ENCODE measurements at places on chromosomes 13 and 19.

DNA sequence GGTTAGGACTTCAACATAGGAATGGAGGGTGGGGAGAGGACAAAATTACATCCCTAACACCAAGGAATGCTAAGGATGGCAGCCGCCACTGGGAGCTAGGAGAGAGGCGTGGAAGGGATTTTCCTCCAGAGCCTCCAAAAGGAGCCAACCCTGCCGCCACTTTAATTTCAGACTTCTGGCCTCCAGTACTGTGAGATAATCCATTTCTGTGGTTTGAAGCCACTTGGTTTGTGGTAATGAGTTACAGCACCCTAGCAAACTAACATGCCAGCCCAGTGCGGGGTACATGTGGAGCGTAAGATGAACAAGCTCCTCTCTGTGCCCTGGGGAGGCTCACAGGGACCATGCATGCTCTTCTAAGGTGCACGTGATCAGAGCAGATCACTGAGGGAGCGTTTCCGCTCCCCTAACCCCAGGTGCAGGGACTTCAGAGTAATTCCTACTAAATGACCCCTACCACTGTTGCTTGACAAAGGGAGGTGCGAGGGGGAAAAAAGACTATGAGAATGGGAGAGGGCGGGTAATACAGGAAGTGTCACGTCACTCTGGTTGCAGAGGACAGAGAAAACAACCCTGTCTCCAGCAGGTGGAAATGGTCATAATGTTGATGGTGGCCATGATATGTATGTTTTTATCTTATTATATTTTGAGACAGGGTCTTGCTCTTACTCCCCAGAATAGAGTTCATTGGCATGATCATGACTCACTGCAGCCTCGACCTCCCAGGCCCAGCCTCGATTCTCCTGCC, 12.0 kb downstream of the FPR1 start:
- DNase-seq: no peak

- no peak for DNase-seq
Observed at GRCh38 chr13:41054212-41054877, 7.0 kb upstream of the WBP4 start.

GRCh38 chr19:51131780-51132680, 7.3 kb downstream of the SIGLEC9 start:
- DNase-seq: no peak

- no peak for DNase-seq
Observed at GRCh38 chr13:24365191-24365590, 55.8 kb downstream of the C1QTNF9 start.

DNA sequence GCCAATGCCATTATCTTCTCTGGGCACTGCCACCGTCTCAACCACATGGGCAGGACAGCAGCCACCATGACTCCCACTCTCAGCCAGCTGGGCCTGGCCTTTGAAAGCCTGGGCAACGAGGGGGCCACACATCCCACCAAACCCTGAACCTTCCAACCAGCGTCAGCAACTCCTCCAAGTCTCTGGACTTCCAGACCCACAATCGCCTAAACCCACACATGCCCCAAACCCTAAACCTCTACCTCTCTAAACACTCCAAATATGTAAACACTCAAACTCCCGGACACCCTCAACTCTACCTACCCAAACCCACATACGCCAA, 949 bp downstream of the C3 start:
- DNase-seq: no peak

DNA sequence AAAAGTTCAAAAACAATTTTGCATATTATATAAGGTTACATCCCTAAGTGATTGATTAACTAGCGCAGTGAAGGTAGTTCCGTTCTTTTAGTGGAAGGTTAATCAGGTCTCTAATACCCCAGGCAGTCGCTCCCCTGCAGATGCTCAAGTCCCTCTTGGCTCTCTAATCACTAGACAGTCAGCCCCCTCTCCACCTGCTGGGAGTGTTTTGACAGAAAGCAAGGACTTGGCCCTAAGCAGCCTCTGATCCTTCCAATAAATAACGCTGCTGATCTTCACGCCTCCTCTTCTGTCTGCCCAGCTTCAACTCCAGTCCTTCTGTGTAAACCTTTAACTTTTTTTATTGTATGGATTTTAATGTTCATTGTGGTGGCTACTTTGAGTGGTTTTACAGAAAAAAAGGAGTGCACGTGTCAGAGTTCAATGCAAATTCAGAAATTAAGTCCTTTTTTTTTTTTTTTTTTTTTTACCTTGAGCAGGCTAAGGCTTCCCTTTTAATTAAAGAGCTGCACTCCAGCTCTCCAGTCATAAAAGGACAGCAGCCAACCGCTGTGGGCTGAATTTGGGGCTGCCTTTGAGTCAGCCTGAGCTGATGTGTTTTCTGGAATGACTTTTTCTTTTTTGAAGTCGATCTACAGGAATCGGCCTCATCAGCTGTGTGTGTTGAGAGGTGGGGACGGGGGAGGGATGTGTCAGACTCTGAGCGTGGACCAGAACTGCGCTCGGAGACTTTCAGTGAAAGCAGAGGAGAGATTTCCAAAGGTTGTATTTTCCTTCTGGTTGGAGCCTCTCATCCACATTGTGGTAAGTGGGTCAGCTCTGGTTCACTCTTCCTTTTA, 33.8 kb upstream of the MYO16 start:
- no peak for DNase-seq

- no peak for DNase-seq
Observed at GRCh38 chr19:3125900-3126524, 9.8 kb upstream of the GNA15 start.

GRCh38 chr13:113231306-113232207, 22.1 kb downstream of the CUL4A start:
- DNase-seq: no peak

DNA sequence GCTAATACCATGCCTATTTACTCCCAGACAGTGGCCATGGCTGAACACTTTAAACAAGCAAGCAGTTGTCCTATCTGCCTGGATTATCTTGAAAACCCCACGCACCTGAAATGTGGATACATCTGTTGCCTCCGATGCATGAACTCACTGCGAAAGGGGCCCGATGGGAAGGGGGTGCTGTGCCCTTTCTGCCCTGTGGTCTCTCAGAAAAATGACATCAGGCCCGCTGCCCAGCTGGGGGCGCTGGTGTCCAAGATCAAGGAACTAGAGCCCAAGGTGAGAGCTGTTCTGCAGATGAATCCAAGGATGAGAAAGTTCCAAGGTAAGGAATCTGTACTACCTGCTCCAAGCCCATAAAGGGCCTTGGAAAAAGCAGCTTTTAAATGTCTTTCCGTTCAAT, 8.6 kb downstream of the RFPL4AL1 start:
- DNase-seq: no peak

GRCh38 chr13:114099191-114099590, 33.2 kb downstream of the RASA3 start:
- DNase-seq: peak; percentile 66

GRCh38 chr19:3142292-3142670, 6.4 kb downstream of the GNA15 start:
- DNase-seq: no peak

GRCh38 chr13:99542788-99543406, 41.6 kb downstream of the TM9SF2 start:
- DNase-seq: no peak

DNA sequence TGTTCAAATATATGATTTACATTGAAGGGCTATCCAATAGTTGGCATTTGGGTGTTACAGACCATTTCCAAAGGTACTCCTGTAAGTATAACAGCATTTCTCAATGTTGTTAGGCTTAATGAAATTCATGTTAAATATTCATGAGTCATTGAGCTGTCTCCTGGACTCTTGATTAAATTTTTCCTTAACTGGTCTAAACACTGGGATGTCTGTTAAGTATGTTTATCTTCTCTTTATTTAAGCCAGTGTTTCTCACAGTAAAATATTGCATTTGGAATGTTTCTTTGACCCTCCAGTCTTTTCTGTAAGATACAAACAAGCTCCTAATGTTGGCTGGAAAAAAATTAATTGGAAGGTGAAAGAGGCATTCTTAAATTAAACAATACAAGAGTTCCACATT, 402.5 kb upstream of the HTR2A start:
- DNase-seq: no peak

DNA sequence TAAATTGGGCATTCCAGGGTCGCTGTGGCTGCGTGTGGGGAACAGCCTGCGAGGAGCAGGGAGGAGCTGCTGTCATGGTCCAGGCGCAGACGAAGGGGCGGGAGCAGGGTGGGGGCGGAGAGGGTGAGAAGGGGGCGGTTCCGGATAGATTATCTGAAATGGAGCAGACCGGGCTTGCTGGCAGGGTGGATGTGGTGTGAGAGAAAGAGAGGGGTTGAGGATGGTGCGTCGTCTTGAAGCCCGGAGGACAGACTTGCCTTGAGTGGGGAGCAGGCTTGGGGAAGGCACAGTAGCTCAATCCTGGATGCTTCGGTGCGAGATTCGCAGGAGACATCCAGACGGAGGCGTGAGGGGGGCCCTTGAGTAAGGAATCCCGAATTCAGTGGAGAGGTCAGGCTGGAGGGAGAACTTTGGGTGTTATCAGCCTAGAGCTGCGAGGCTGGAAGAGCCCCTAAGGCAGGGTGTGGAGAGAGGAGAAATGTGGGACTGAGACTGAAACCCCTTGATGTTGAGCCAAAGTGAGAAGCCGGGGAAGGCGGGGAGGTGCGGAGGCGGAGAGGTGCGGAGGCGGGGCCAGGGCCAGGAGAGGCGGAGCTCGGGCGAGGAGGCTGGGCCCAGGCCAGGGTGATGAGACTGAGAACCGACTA, 40.6 kb downstream of the DPF1 start:
- no peak for DNase-seq

DNA sequence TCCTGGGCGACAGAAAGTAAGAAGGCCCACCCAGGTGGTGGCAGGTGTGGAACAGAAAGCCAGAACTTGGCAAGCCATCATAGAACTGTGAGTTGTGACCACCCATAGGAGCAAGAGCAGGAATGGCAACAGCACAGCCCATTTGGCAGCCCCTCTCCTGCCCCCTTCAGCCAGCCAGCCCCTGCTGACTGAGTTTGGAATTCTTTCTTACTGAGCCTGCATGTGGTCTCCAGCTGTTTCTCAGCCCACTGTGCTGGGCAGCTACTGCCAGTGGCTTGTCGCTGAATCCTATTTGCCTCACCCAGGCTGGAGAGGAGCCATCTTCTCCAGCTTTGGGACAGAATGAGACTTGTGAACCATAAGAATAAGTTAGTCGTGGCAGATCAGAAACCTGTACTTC, 28.3 kb downstream of the CNMD start:
- no peak for DNase-seq

GRCh38 chr13:81745391-81745790, 1404.5 kb upstream of the SPRY2 start:
- peak; percentile 21 for DNase-seq

DNA sequence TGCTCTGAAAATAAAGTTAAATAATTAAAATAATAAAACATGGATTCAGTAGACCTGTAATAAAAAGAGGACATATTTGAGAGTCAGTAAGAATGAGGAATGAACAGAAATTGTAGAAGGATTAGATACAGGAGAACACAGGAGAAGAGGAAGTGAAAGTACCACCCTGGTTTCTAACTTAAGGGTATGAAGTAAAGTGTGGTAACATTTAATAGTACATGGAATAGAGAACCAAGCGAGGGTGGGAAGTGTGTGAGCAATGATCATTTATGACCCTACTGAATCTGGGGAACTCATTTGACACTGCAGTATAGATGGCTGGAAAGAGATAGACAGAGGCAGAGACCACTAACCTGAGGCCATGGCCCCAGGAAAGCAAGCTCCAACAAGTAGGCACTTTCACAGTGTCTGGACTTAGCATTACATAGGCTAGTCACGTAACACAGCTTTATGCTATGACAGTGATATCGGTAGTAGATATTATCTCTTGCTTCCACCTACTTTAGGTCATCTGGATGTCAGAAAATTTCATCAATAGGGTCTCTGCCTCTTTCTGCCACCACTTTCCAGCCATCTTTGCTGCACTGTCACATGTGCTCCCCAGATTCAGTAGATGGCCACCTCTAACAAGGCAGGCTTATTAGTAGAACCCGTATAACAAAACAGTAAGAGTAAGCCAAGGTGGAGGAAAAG, 633.9 kb upstream of the MIR17HG start:
- no peak for DNase-seq

GRCh38 chr13:45092663-45093062, 27.6 kb upstream of the GTF2F2 start:
- DNase-seq: no peak

DNA sequence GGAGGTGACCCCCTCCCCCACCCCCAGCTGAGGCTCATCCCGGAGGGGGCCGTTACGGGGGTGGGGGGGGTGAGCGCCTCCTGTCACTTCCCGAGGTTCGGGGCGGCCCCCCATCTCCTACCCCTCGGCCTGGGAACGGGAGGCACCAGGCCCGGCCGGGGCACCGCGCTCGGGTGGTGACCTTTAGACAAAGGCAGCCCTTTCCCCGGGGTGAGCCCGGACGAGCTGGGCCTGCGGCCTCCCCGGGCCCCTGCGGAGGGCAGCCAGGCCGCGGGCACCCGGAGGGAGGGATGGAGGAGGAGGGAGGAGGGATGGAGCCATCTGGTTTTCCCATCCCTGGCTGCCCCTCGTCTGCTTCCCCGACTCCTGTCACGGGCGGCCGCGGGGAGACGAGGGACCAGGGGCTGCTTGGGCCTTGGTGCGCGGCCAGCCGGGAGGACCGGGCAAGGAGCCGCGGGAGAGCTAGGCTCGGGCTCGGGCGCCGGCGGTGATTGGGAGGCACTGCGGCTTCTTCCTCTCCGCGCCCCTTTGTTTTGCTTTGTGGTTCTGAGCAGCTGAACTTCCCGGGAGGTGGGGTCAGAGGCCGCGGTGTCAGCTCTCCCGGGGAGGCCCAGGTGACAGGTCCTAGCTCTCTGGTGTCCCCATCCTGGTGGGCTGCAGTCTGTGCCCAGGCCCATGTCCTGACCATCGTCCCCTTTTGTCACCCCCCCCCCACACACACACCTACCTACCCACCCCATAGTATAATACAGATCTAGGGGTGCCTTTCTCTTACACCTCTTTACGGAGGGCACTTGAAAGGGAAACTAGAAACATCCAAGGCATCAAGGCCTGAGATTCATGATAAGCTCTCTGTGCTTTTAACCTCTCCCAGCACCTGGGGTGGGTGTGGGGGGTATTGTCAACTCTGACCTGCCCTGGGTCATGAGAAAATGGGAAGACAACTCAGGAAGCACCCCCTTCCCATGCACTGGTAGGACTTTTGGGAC, 1.3 kb downstream of the BICRA start:
- DNase-seq: no peak

GRCh38 chr19:38386971-38387549, 774 bp downstream of the GGN start:
- DNase-seq: no peak

GRCh38 chr19:16205205-16206045, 7.7 kb downstream of the AP1M1 start:
- no peak for DNase-seq

GRCh38 chr19:42292042-42292960, 9.6 kb upstream of the PRR19 start:
- no peak for DNase-seq

GRCh38 chr19:14954071-14954655, 12.9 kb downstream of the OR7C2 start:
- DNase-seq: no peak

GRCh38 chr19:16157601-16158000, 14.1 kb downstream of the HSH2D start:
- no peak for DNase-seq

GRCh38 chr13:42361701-42362100, 89.7 kb downstream of the AKAP11 start:
- DNase-seq: no peak
